ENCODE measurements at places on chromosomes 7 and 10. TPM values are rescaled to one million over a fixed set of nuclear protein-coding genes. Genes with fewer than 3 reads are reported as not detected.

The AFAP1L2 gene
- 4.4 TPM for total RNA-seq

The MNX1 gene
- total RNA-seq: 0.22 TPM

The CAV1 gene
- total RNA-seq: not detected

The CLDN4 gene
- not detected for total RNA-seq

DNA sequence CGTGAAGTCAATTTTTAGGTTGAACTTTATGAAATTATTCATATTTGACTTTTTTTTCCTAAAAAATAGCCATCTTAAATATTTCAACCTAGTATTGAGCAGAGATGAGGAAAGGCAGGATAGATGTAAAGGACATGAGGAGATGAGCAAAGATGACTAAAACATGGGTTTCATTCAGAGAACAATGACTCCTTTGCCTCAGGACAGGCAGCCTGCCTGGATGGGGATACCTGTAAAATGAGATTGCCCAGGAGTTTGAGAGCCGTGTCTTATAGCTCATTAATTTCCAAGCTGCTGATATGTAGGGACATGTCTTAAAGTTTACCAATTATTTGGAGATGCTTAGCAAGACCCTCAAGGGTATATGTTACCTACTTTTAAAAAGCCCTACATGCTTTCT lies 243.8 kb upstream of the MDFIC start:
- no peaks in the 10 kb centered on the region for H3K4me1 ChIP-seq
- DNase-seq: no peak
- H3K27me3 ChIP-seq: no peaks in the 10 kb centered on the region
- H3K4me3 ChIP-seq: no peak overlapping the region
- no peak overlapping the region for H3K27ac ChIP-seq
- H3K36me3 ChIP-seq: no peaks in the 10 kb centered on the region

GRCh38 chr7:78066599-78066998 lies 268.0 kb downstream of the PHTF2 start:
- no peak overlapping the region for H3K27ac ChIP-seq
- H3K36me3 ChIP-seq: no peaks in the 10 kb centered on the region
- H3K4me3 ChIP-seq: no peak overlapping the region
- H3K4me1 ChIP-seq: no peaks in the 10 kb centered on the region
- no peaks in the 10 kb centered on the region for H3K27me3 ChIP-seq

DNA sequence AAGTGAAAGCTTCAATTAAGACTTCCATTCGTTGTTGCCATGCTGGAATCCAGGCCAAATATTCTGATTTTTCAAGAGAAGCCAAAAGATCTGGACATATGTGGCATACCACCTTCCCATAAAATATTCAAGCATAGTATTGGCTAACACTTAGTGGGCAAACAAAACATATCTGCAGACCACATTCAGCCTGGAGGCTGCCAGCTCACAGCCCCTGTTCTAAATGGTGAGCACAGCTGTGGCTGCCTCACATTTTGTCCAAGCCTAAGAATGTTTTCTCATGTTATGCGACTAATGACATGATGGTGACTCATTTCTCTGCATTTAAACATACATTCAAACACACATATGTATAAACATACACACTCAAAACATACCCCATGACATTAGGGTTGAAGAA lies 10.6 kb upstream of the CALU start:
- peaks cover 15% of the 10 kb centered on the region for H3K4me1 ChIP-seq
- no peak for DNase-seq

- no peaks in the 10 kb centered on the region for H3K27me3 ChIP-seq
- no peaks in the 10 kb centered on the region for H3K36me3 ChIP-seq
- H3K4me1 ChIP-seq: no peaks in the 10 kb centered on the region
- DNase-seq: no peak
- H3K4me3 ChIP-seq: no peak overlapping the region
These were observed 767.7 kb downstream of the KCNMA1 start for GRCh38 chr10:76869931-76870330.

GRCh38 chr7:1807821-1808600 lies 137.9 kb downstream of the ELFN1 start:
- no peaks in the 10 kb centered on the region for H3K27me3 ChIP-seq
- DNase-seq: no peak
- H3K27ac ChIP-seq: no peak overlapping the region
- no peak overlapping the region for H3K4me3 ChIP-seq
- H3K4me1 ChIP-seq: no peaks in the 10 kb centered on the region

DNA sequence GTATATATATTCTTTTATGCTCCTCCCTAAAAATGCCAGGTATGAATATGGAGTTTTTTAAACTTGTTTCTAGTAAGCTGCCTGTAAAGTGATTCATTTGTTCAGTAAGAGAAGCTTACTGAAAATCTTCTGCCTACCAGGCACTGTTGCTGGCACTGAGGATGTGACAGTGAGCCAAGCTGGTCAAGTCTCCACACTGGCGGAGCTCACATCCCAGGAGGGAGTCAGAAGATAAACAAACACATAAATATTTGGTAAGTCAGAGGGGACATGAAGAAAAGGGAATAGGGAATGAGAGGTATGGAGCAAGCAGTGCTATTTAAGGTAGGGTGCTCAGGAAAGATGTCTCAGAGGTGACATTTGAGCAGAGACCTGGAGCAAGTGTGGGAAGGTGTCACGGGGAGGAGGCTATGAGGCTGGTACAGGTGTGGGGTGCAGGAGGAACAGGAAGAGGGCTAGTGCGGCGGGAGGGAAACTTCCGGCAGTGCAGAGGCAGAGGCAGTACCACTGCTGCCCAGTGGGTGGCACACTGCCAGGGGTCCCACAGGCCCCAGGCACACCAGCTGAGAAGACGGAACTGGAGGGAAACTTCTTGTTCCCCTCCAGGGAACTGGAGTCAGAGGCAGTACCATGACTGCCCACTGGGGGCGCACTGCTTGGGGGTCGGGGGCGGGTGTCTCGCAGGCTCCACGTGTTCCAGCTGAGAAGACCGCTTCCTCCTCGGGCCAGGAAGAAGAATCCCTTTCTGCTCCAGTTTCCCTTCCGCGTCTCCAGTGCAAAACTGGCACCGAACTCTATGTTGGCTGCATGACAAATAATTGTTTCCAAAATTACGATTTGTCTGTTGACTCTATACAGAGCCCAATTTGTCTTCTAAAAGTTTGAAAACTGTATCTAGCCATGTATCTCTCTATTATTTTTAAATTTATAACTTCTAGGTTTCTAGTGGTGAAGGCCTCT lies 161.0 kb downstream of the TEX36 start:
- H3K27ac ChIP-seq: no peak overlapping the region
- H3K4me3 ChIP-seq: no peak overlapping the region
- no peaks in the 10 kb centered on the region for H3K36me3 ChIP-seq
- DNase-seq: peak; percentile 89
- no peaks in the 10 kb centered on the region for H3K27me3 ChIP-seq

GRCh38 chr10:21807180-21807579 lies 196.3 kb downstream of the DNAJC1 start:
- no peak for DNase-seq
- no peak overlapping the region for H3K4me3 ChIP-seq
- no peaks in the 10 kb centered on the region for H3K36me3 ChIP-seq

DNA sequence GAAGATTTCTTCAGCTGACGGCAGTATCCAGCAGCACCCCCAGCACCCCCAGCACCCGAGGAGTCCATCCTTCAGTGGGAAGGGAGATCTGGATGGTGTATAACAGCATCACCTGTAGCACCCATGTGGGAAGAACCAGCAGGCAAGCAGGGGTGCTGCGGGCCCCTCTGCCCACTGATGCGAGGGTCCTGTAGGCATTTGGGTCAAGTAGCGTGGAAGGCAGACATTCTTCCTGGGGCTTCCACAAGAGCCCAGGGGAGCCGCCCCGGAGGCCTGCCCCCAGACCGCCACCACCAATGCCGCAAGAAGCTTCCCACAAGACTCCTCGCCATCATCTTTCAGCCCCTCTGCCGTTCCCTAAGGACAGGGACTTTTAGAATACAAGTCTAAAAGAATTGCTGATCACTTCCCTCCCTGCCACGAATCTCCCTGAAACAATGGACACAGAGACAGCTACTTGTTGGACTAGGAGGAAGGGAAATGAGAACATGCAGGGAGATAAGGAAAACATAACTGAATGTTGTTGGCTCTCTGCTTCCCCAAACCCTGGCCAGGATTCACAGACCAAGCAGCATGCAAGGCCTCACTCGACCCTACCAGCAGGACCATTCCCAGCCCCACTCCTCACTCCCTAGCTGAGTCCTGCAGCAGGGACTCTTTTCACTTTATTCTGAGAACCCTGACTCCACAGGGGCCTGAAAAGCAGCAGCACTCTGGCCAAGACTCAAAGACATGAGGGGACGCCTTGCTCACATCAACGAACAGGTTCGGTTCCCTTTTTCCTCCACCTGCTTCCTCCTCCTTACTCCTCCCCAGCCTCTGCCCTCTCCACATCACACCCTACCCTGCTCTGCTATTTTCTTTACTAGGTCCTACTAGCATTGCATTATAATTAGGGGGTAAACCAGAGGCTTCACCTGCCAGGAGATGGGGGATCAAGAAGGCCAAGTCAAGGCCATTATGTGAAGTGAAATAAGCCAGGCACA lies 164.5 kb downstream of the HERPUD2 start:
- H3K27ac ChIP-seq: no peak overlapping the region
- H3K36me3 ChIP-seq: no peaks in the 10 kb centered on the region
- no peaks in the 10 kb centered on the region for H3K4me1 ChIP-seq
- DNase-seq: no peak
- no peaks in the 10 kb centered on the region for H3K27me3 ChIP-seq

GRCh38 chr10:110399106-110399964 lies 94.6 kb upstream of the SMNDC1 start:
- no peaks in the 10 kb centered on the region for H3K36me3 ChIP-seq
- no peaks in the 10 kb centered on the region for H3K27me3 ChIP-seq
- DNase-seq: no peak
- peaks cover 6% of the 10 kb centered on the region for H3K4me1 ChIP-seq
- no peak overlapping the region for H3K4me3 ChIP-seq

DNA sequence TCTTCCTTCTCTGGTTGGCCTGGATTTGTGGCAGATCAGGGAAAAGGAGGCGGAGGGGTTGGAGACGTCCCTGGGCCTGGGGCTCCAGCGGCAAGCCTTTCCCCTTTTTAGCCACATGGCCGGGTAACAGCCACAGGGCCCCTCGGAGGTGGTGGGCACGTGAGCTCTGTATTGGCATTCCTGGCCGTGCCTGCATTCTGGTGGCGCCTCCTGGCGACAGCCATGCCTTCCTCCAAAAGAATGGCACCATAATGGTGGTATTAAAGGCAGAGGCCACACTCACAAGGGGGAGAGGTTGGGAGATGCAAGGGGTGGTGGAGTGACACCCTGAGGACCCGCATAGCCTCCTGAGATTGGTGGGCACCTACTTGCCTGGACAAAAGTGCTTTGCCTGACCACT lies 3.0 kb upstream of the AQP1 start:
- no peak overlapping the region for H3K4me3 ChIP-seq
- H3K27ac ChIP-seq: no peak overlapping the region
- peak; percentile 87 for DNase-seq
- H3K27me3 ChIP-seq: no peaks in the 10 kb centered on the region
- no peaks in the 10 kb centered on the region for H3K4me1 ChIP-seq
- H3K36me3 ChIP-seq: no peaks in the 10 kb centered on the region

DNA sequence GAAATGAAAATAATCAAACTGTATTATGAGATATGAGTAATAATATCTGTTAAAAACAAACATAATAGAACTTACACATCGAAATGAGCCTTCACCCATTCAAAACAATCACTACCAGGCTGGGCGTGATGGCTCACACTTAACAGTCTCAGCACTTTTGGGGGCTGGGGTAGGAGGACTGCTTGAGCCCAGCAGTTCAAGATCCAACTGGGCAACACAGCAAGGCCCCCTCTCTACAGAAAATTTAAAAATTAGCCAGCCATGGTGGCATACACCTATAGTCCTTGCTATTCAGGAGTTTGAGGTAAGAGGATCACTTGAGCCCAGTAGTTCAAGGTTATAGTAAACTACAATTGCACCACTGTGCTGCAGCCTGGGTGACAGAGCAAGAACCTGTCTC lies 75.8 kb downstream of the NT5C2 start:
- H3K36me3 ChIP-seq: no peaks in the 10 kb centered on the region
- H3K27me3 ChIP-seq: no peaks in the 10 kb centered on the region
- DNase-seq: no peak
- peaks cover 13% of the 10 kb centered on the region for H3K4me1 ChIP-seq
